ENCODE measurements at places on chromosomes 1 and 21.
A peak's percentile ranks its signal among the peaks of the same experiment; 100 is the strongest.

GRCh38 chr1:114702737-114703136, 7.4 kb upstream of the AMPD1 start:
- DNase-seq = no peak

GRCh38 chr1:223143537-223144248, 645 bp upstream of the TLR5 start:
- no peak for DNase-seq

GRCh38 chr1:20847611-20848080, 60.5 kb upstream of the HP1BP3 start:
- no peak for DNase-seq

- DNase-seq = peak; percentile 57
These were observed 223.8 kb upstream of the TMEM51 start for GRCh38 chr1:14929547-14930246.

GRCh38 chr1:116677474-116678062, 10.0 kb upstream of the IGSF3 start:
- no peak for DNase-seq

GRCh38 chr1:167273027-167273800, 52.5 kb downstream of the POU2F1 start:
- peak; percentile 37 for DNase-seq

DNA sequence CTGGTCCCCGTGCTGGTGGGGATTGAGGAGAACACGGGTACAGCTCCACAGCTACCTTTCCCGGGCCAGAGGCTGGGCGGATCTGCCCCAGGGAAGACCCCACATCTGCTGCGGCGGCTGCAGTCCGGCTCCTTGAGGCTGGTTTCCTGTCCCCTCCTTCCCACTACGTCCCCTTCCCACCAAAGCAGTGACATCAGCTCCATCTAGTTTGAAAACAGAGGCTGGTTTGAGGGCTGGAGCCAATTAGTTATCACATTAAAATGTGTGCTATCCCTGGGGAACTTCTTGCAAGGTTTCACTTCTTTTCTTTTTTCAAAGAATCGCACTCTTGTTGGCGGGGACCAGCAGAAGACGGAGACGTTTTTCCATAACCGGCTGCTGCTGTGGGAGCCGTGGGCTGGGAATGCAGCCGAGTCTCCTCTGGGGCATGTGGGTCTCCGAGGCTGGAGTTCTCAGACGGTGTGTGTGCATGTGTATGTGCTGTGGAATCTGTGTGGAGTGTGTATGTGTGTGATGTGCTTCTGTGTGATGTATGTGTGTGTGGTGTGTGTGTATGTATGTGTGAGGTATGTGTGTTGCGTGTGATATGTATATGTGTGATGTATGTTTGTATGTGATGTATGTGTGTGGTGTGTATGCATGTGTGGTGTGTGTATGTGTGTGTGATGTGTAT, 8.9 kb upstream of the PCBP3 start:
- DNase-seq = no peak

DNA sequence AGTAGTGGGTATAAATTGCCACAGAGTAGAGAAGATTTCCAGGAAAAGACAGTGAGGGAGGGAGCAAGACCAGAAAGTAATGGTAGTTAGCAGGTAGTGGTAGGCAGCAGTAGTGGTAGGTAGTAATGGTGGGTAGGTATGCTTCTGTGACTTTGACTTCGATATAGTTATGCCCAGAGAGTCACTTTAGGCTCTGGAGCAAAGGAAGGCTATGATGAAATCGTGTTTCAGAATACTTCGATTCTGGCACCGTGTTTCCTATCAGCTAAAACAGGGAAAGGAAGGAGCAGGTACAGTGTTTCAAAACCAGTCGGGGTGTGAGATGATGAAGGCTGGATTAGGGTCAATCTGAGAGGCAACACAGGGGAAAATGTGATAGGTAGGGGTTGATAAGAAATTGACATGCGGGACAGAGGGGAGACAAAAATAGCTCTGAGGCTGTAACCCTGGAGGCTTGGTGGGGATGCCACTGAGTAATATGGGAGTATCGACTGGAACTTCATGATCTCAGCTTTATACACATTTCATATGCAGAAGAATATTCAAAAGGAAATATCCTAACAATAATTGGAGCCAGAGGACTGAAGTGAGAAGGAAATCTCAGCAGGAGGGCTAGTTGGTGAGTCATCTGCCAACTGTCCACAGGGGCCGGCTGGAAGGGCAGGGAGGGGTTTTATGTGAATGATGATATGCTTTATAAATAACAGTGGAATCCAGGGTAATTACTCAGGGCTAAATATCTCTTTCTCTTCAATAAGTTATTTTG, 25.2 kb upstream of the TRIM45 start:
- DNase-seq = peak; percentile 89

DNA sequence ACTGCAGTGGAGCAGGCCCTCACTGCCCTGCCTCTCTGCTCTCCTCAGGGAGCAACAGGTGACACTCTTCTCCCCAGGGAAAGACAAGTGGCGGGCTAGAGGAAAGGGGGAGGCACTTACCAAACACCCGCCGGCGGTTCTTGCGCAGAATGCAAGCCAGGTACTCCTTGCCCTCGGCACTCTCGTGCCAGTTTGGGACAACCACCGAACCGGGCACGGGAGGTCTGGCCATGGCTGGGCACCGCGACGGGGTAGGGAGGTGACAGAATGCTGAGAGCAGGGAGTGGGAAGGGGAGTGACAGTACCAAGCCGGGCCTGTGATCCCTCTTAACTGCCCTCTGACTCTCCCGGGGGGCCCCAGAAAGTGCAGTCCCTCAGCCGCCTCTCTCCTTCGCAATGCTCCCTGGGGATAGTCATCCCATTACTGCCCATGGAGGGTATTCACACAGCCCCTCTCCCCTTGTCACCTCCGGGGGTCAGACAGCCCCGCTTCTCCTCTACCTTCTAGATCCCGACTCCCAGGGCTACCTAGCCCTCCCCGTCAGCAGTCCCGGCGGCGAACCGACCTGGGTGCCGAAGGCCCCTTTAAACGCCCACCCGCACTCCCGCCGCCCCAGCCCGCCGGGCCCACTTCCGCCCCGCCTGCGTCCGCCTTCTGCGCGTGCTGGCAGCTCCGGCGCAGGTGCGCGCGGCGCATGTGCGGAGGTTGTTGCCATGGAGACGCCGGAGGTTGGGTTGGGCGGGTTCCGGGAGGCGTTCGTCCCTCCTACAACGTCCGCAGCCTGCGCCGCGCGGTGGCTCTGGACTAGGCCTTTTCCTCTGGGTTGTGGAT, at the start of gene CPLANE2:
CPLANE2 (minus strand) TSS at position 673 of the 832 bp plus-strand sequence; CDS start at position 232, 441 bp downstream.
- peak; percentile 98 for DNase-seq

- DNase-seq = no peak
These were observed 5.5 kb upstream of the TMEM54 start for GRCh38 chr1:32906654-32907053.

GRCh38 chr1:90107990-90108389, 113.1 kb downstream of the ZNF326 start:
- DNase-seq = no peak

- no peak for DNase-seq
These were observed 64.2 kb upstream of the SCYL3 start for GRCh38 chr1:169957884-169958283.

DNA sequence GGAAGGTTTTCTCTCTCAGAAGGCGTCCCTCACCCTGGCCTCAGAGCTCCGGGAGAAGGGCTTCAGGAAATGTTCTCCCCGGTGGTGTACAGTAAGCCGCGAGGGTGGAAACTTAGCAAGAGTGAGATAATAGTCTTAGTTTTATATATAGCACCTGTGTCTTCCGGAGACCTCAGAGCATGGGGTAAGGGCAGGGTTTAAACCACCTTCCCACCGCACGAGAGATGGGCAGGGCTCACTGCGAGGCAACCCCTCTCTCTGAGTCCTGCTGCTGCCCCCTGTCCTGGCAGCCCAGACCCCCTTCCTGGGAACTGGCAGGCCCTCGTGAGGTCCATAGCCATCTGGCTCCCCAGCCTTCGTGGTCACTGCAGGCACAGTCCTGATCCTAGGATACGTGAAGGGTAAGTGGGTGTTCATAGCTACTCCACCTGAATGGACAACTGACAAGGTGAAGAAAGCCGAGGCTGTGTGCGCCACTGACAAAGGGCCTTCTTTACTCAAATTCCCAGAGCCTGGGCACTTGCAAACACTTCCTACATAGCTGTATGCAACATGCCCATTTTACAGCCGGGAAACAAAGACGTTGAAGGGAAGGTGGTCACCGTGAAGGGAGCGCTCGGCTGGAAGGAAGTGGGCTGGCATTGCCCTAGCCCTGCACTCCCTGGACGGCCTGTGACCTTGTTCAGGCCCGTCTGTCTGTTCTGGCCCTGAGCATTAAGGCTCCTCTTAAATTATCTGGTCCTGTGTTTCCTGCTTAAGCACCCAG, 26.9 kb downstream of the ITPKB start:
- no peak for DNase-seq

DNA sequence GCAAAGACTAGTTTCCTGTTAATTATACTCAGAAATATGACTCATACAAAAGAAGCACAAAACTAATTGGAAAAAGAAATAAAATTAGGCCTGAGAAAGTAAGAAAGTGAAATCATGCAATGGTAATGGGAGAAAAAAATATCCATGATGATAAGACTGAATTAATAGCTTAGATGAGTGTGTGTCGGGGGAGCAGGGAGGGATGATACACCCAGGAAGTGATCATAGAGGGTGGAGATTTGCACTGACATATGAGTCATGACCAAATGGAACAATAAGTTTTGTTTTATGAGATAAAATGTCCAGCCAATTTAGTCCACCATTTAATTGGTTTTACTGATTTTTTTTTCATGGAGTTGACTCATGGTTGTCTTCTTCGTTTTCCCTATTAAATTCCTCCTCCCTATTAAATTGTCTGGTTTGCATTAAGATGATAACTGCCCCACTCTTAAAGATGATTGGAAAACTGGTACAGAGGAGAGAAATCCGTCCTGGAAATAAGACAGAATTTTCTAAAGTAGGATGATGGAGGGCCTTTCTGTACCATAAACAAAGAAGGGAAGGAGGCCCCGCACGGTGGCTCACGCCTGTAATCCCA, 111.7 kb upstream of the KCNJ6 start:
- peak; percentile 45 for DNase-seq

- peak; percentile 26 for DNase-seq
These were observed 95.8 kb downstream of the PSMG1 start for GRCh38 chr21:39087238-39088030.

DNA sequence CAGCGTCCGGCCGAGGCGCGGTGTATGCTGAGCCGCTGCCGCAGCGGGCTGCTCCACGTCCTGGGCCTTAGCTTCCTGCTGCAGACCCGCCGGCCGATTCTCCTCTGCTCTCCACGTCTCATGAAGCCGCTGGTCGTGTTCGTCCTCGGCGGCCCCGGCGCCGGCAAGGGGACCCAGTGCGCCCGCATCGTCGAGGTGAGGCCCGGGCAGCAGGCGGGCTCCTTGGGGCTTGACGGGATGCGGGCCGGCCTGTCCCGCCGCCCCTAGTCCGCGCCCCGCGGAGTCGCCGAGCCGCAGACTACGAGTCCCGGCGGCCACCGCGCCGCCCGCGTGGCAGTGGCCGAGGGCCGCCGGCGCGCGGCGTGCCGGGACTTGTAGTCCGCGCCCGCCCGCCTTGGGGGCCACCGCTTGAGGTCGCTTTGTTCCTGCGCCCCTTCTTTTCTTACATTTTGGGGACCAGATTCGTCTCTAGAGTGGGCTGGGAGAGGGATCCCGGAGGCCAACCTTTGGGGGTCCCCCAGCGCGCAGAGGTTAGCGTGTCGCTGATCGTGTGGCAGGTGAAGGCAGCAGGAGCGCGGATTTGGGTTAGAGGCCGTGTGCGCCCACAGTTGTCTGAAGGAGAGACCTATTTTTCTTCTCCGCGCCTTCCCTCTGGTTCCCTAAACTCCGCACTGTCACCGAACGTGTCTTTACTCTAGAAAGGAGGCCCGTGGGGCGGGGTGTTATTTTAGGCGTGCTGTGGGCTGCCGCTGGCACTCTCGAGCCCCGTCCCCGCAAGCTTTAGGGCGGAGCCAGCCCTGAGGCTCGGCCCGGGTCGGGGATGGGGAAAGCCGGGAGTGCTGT, 553 bp downstream of the CMPK1 start:
- DNase-seq = peak; percentile 82

DNA sequence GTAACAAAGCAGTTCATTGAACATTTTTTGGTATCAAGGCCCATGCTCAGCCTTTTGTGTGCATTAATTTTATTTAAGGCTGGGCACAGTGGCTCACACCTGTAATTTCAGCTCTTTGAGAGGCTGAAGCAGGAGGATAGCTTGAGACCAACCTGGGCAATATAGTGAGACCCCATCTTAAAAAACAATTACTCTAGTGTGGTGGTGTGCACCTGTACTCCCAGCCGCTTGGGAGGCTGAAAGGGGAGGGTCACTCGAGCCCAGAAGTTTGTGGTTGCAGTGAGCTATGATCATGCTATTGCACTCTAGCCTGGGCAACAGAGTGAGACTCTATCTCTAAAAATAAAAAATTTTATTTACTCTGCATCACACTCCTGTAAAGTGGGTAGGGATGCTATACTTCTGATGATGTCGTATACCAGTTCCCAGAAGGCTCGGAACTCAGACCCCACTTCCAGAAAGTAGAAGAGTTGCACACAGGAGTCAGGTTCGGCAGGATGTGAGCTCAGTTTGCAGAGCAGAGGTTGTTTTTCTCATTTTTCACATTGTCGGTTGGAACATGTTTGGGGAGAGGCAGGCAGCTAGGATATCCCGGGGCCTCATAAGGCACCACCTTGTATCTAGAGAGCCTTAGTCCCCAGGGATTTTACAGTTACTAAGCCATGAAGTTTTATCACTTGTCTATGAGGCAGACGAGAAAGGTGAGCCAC, 144.6 kb downstream of the GALNT2 start:
- DNase-seq = no peak

GRCh38 chr1:94843430-94843829, 23.3 kb downstream of the SLC44A3 start:
- DNase-seq = no peak

DNA sequence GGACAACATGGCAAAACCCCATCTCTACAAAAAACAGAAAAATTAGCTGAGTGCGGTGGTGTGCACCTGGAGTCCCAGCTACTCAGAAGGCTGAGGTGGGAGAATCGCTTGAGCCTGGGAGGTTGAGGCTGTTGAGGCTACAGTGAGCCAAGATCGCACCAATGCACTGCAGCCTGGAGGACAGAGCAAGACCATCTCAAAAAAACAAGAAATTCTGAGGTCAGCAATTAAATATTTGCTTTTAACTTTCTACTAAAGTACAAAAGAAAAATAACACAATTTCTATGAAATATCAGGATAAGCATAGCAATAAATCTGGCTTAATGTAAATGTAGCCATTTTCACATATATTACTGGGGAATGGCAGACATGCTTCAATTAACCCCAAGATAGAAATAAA, 9.9 kb downstream of the PPP1R15B start:
- DNase-seq = no peak

- peak; percentile 83 for DNase-seq
These were observed 627 bp upstream of the GNB1 start for GRCh38 chr1:1891349-1892078.

DNA sequence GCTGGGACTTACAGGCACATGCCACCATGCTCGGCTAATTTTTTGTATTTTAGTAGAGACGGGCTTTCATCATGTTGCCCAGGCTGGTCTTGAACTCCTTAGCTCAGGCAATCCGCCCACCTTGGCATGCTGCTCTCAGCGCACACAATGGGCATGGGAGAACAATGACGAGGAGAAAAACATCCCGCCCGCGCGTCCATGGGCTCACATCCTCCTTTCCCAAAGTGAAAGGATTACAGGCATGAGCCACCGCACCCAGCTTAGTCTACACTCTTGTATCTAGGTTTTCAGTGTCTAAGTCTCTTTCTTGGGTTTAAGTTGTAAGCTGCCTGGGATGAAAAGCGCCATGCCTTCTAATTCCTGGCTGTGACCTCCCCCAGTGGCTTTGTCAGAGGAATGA, 37.9 kb downstream of the CDK18 start:
- no peak for DNase-seq

- DNase-seq = no peak
These were observed 37.7 kb downstream of the CSMD2 start for GRCh38 chr1:34127006-34128000.

GRCh38 chr1:223556414-223557129, 108.9 kb downstream of the CAPN8 start:
- peak; percentile 16 for DNase-seq

Data from foreskin fibroblast (primary cell).